Esophagus muscularis mucosa (tissue), 4 donors: ENCODE measurements at places on chromosomes 5 and 9. TPM values are rescaled to one million over a fixed set of nuclear protein-coding genes. Genes with fewer than 3 reads are reported as not detected.

The MVB12B gene
- 14.5 TPM for total RNA-seq

The IFNA13 gene
- not detected for total RNA-seq

The GPR150 gene
- 0.92 TPM for total RNA-seq

The SV2C gene
- 0.99 TPM for total RNA-seq

The PCDHB9 gene
- total RNA-seq, result 2.4 TPM

The HAND1 gene
- not detected for total RNA-seq

The SYNPO gene
- total RNA-seq, result 36.5 TPM

The TNFSF15 gene
- 0.33 TPM for total RNA-seq

The UBE2QL1 gene
- 0.98 TPM for total RNA-seq

The SLC9A3 gene
- total RNA-seq, result 3.2 TPM

The SOX30 gene
- total RNA-seq, result 0.34 TPM

The GNA14 gene
- total RNA-seq, result 4.7 TPM

The SHC3 gene
- total RNA-seq, result 4.0 TPM

- peak; percentile 70 for DNase-seq
These were observed 56.3 kb downstream of the GDA start for GRCh38 chr9:72205513-72205912.

- no peak for DNase-seq
These were observed 570.6 kb upstream of the CLINT1 start for GRCh38 chr5:158429564-158429963.

DNA sequence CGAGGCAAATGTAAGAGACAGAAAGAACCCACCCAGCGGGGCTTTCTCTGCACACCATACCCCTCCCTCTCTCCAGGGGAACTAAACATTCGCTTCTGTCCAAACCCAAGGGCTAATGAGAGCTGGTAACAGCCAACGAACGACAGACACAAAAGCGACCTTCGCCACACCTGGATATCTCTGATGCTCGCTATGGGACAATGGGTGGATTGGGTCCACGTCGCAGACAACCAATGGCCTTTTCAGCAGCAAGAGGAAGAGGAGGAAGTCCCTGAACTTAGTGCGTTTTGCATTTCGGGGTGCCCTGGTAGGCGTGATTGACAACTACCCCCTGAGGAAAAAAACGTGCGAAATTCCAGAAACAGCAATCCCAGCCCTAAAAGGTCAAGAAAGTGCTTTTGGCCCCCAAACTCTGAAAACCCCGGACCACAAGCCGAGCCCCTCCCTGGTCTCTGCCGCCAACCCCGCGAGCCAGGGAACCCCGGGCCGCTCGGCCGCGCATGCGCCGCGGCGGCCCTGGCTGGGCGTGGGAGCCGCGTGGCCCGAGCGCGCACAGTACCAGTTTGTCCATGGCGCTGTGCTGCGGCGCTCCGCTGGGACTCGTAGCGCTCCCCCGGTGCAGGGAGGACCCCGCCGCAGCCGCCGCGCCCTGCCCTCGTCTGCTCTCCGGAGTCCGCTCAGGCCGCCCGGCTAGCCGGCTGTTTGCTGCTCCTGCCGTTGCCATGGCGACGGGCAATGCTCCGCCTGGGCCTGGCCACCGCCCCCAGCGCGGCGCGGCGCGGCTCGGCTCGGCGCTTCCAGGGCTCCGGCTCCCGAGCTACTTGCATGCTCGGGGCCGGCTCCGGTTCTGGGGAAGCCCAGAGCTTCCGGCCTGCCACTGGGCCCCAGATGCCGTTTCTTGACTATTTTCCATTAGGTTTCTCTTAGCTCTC, 66.9 kb upstream of the DNAH5 start:
- DNase-seq, result peak; percentile 92

- no peak for DNase-seq
These were observed 10.4 kb upstream of the GLIPR2 start for GRCh38 chr9:36126016-36126730.

DNA sequence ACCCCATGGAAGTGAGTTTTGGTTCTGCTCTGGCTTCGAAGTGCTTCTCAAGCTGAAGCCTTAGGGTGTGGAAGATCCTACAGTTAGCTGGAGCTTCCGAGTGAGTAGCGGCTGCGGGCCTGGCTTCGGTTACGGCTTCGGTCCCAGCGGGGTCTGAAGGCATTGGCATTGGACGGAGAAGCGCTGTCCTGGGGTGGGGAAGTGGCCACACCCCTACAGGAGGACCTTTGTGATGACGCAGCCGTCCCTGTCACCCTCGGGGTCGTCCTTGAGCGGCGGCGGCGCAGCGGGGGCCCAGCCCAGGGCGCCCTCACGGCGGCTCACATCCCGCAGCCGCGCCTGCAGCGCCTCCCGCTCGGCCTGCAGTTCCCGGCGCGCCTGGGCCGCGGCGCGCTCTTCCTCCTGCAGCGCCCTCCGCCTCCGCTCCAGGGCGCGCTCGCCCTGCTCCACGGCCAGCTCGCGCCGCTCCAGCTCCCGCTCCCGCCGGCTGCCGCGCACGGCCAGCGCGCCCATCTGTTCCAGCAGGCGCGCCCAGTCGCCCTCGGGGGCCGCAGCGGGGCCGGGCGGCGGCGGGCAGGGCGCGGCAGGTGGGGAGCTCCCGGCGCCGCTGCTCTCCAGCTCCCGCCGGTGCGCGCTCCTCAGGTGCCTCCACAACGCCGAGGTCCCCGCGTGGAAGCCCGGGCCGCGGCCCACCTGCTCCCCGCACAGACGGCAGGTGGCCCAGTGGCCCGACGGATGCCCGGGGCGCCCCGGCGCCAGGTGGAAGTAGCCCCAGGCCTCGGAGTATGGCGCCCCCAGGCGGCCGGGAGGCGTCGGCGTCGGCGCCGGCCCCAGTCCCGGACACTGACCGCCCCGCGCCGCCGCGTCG, 9.9 kb downstream of the ZBED3 start:
- no peak for DNase-seq

DNA sequence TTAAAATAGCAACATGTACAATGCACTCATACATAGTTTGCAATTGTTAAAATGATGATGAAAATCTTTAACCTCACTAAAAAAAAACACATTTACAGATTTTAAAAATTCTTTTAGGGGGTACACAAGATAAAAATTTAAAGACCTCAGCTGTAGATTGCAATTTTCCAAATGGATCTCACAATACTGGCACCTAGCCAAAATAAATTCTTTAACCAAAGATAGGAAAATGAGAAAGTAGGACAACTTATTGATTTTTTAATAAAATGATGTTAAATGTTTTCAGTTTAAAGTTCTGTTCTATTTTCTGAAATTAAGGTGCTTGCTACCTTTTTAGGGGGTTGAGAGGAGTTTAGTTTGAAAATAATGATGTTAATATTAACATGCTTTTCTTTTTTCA, 90.0 kb downstream of the PCSK1 start:
- DNase-seq, result no peak

DNA sequence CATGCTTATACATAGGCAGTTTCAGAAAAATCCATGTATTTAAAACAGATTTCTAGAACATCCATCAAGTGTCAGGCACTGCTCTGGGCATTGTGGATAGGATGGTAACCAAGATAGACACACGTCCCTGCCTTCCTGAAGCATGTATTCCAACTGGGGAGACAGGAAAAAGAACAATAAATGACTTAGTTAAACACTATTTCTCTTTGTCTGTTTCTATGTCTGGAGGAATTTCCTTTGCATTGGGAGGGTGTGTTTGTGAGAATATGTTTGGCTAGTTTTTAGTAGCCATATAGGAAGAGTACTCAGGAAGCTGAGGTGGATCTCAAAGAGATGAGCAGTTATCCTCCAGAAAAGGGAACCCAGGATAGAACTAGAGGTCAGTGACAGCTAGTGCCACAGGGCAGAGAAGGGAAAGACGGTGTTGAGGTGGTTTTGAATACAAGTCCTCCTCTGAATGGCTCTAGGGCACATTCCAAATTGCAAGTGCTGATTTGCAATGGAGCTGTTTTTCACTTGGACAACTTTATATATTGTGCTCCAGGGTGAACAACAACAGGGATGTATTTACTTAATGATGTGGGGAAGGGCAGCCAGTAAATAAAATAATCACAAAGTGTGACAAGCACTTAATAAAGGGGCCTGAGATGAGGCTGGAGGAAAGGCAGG, 144.7 kb upstream of the SHB start:
- DNase-seq, result no peak

DNA sequence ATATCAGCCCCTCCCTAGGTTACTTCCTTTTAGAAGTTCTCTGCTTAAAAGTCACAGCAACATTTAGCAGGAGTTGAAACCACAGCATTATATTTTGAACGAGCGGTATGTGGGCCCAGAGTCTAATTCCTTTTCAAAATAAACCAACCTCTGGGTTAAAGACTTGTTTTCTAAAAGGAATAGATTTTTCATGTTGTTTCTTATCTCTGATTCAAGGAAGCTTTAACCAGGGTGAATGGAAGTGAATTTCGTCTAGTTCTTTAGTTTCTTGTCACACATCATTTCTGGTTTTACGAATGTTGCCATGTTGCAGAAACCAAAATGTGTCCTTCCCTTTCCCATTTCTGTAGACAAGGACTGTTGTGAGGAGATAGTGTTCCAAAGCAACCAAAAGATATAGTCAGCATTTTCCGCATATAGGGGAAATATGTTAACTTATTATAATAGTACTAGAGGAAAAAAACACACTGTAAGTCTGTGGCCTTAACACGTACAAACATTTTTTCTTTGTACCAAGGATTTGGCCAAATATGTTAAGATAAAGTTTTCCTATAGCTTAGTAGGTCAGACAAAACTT, 142.4 kb downstream of the PCSK5 start:
- no peak for DNase-seq

DNA sequence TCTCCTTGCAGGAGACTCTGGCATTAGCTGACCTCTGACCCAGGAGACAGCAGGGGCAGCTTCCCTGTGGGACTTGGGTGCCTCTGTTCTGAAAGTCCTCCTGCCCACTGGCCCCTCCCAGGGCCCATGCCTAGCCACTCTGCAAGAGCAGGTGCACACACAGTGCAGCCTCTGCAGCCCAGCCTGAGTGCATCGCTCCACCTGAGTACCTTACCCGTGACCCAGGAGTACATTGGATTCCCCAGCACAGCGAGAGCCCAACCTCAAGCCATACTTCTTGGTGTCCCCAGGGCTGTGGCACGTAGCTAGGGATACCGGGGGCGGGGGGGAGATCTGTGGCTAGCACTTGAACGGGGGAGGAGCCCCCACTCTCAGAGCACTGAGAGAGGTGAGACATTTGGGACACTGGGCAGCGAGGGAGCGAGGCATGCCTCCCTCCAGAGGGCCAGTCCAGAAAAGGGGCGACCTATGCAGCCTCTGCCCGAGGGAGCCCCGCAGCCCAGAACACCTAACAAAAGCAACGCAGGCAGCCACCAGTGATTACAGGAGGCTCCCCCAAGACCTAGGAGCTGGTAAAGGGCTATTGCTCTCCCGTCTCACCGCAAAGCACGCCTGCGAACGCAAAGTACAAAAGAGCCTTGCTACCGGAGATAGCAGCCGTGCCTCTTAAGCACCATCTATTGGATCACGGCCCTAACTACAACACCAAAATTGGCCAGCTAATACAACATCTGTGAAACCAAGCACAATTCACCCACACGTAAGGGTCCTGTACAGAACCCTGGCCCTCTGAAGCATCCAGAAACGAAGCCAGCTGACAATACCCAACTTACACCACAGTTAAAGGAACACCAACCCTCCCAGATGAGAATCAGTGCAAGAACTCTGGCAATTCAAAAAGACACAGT, 826 bp upstream of the PRDM9 start:
- DNase-seq, result no peak

GRCh38 chr5:126394211-126394788, 28.9 kb upstream of the GRAMD2B start:
- DNase-seq, result no peak

- peak; percentile 50 for DNase-seq
These were observed 16.7 kb downstream of the IFNB1 start for GRCh38 chr9:21060919-21061561.

DNA sequence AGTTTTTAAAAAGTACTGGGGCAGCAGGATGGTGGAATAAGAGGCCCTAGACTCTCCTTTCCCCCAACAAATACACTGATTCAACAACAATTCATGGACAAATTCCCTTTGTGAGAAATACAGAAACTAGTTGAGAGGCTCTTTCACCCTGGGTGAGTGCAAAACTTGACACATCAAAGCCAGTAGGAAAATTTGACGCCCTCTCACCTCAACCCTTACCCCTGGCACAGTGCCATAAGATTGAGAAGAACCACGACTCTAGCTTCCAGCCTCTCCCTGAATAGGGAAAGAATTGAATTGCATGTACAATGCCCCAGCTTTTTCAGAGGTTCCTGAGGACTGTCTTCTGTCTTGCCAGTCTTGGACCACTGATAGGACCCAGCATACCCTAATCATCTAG, 12.3 kb downstream of the KIF4B start:
- no peak for DNase-seq

DNA sequence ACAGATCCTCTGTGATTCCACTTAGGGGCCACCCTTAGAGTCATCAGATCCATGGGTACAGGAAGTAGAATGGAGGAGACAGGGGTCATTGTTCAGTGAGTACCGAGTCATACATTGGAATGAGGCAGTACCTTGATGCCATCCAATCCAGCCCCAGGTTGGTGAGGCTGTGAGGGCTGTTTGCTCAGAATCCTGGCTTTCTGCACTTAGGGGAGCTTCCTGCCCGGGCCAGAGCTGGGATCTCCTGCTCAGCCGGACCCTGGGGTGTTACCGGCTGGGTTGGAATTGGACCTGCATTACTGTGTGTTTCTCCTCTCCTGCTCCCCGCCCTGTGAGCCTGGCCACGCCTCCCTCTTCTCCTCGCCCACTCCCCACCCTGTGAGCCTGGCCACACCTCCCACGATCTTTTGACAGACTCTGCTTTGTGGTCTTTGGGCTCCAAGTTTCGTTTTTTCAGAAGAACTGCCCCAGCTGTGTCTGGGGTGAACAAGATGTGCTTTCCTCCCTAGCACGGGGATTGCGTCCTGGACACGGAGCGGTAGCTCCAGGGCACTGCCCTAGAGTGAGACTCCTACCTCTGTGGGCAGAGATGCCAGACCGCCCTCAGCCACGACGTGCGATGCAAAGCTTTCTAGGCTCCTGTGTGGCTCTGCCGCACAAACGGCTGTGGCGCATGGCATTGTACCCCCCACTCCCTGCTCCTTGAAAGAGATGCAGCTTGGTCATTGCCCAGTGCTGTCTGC, 15.4 kb downstream of the TRAF2 start:
- no peak for DNase-seq

- DNase-seq, result no peak
These were observed 10.1 kb upstream of the ZNF484 start for GRCh38 chr9:92887880-92888338.

- DNase-seq, result no peak
These were observed 222.5 kb upstream of the TAS2R1 start for GRCh38 chr5:9852671-9853070.

DNA sequence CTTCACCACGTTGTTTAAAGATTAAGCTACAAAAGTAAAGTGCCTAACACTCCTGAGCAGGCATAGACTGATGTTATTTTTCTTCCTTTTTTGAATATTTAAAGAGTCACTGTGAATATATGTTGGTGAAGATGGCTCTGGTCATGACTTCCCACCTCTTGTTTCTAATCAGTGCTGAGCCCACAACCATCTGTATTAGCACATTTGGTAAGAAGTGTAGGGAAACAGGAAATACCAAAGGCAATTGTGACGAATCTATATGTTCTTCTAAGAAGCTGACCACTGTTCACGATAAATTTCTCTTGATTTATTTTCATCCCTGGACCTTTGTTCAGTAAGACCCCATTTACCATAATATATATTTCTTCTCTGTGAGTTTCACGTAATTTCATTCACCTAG, 108.3 kb upstream of the PCA3 start:
- no peak for DNase-seq

GRCh38 chr9:6924988-6925563, 167.3 kb downstream of the KDM4C start:
- no peak for DNase-seq
